Activated CD4-positive, alpha-beta T cell treated with anti-CD3 and anti-CD28 coated beads for 36 hours (primary cell): ENCODE measurements at places on chromosomes 5 and 9.
A peak's percentile ranks its signal among the peaks of the same experiment; 100 is the strongest.

GRCh38 chr9:84811072-84811750 is 141.7 kb downstream of the NTRK2 start:
- DNase-seq = no peak

DNA sequence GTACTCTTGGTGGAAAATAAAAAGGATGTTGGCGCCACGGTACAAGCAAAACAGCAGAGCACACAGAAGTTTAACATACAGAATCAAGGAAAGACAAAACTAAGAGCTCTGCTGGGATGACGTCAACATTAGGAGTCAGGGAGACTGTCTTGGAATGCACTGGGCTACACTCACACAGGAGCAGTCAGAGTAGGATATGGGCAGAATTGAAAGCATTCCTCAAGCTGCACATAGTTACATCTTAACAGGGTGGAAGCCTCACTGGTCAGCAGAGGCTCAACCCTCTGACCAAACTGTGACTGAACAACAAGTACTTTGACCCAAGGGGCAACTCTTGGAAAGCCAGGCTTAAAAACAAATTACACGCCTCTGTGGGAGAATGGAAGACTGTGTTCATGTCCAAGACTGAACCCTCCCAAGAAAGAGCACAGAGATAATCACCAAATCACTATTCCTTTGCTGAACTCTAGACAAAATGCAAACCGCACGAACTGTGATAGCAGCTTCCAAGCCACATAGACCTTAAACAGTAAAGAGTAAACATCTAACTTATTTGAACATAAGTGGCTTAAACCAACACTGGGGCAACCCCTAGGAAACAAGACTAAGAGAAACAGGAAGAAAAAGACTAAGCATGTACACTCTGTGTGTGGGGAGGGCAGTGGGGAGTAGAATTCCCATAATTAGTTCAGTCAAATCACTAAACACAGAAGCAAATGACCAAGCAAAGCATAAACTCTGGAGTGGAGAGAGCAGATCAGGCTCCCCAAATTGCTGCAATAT is 772.7 kb downstream of the PRELID2 start:
- no peak for DNase-seq

GRCh38 chr5:113264046-113264445 is 170.7 kb downstream of the TSSK1B start:
- DNase-seq = no peak

DNA sequence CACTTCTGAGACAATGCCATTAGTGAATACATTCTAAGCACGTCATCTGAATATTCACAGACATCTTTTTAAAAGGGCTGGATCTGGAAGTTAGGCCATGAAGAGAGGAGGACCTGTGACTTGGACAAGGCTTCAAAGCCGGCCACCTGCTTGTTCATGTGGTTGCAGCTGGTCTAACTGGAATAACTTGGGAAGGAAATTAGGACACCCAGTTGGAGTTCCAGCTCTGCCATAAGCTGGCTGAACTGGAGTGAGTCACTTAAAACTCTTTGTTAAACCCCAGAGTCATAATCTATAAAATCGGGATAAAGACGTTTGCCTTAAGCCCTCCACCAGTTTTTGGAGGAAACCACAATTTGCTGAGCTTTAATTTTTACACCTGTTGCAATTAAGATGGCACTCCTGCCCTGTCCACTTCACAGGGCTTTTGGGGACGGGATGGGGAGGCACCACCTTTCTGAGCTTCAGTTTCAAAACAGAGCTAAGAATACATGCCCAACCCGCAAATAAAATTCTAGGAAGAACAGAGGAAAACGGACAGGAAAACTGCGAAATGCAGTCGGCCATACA is 536 bp upstream of the STX17 start:
- no peak for DNase-seq

GRCh38 chr5:181112476-181112875 is 18.5 kb downstream of the OR2V1 start:
- no peak for DNase-seq

DNA sequence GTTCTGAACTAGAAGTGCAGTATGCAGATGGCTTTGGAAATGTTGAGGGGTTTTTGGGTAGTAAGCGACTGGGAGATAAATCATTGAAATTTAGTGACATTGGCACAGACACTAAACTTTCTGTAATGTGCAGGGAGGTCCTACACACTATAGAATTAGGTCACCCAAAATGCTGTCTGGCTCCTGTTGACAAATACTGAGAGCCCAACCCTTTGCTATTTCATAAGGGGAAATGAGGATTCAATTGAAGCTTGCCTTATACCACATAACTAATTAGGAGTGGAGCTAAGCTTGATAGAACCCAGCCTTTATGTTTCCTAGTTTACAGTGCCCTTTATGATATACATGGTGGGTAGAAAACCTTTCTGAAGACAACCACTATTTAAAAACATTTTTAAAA is 22.6 kb downstream of the HMGXB3 start:
- DNase-seq = no peak

DNA sequence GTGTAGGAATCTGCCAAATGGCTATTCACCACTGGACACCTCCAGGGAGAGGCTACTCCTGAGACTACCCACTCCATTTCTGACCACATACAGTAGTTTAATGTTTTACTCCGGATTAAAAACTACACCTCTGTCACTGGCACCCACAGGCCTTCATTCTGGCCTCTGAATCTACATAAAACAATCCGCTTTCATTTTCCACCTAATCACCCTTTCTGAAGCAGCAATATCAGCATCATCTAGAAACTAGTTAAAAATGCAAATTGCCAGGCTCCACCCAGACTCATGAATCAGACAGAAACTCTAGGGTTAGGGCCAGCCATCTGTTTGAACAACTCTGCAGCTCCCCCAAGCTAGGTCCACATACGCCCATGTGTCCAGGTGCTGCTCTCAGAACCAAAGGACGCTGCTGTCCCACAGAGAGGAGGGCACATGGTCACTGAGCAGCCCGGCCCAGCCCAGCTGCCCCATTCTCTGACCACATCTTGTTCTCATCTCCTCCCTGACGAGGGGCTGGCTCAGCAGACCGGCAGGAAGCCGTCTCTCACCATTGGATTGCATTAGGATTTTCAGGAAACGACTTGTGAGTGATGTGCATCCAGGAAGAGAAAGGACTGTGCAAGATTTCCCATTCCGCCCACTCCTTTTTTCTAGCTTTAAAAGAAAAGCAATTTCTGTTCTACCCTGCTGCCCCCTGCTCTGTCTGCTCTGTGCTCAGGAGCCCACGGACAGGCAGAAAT is 34.7 kb downstream of the ADAM19 start:
- DNase-seq = peak; percentile 68

DNA sequence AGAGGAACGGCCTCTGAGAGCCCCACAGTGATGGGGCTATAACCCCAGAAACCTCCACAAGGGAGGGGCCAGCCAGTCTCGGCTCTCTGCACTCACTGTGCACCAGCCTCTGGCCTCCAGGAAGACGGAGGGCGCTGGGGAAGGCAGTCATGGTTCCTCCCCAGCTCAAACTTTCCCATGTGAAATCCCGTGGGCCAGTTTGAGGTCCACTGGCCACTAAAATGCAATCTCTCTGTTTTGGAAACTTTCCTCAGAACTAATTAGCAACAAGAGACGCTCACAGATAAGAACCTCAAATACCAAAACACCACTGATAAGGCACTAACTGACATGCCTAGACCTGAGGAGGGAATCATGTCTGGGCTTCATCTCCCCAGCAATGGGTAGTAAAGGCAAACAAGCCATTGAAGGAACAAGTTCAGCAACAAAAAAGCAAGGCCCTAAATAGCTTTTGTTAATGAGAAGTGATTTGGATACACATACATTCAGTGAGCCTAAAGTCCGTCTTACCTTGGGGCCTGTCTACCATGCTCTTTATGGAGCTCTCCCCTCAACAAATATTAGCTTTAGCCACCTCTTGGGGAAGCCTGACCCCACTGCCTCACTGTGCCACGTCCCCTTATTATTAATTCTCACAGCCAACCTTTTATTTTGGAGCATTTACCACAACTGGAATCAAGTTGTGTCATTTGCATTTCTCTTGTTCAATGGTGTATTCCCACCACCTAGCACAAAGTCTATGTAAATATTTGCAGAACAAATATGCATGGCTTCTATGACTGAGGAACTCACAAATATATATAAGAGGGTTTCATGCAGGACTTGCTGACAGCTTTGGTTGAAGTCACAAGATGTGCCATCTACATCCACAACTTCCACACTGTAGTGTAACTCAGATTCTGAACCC is 56.1 kb upstream of the GLRX start:
- DNase-seq = no peak

- peak; percentile 34 for DNase-seq
Measured at GRCh38 chr9:107172979-107173347, 110.1 kb upstream of the RAD23B start.

- DNase-seq = no peak
Measured at GRCh38 chr5:27144456-27144855, 106.1 kb upstream of the CDH9 start.

DNA sequence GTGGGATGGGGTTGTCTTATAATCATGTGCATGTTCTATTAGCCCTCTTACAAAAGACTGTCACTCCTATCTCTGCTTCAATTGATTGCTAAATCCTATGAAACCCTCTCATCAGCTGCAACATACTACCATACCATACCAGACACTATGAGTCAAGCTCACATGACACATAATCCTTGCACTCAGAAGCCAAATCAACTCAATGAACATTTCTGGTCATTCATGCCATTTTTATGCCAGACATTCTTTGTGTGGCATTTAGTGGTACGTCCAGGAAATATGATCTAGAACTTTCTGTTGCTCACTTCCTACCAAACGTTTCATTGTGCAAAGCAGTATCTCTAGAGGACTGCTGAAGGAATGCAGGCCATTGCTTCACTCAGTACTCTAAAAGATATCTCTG is 159.2 kb upstream of the GNA14 start:
- no peak for DNase-seq

DNA sequence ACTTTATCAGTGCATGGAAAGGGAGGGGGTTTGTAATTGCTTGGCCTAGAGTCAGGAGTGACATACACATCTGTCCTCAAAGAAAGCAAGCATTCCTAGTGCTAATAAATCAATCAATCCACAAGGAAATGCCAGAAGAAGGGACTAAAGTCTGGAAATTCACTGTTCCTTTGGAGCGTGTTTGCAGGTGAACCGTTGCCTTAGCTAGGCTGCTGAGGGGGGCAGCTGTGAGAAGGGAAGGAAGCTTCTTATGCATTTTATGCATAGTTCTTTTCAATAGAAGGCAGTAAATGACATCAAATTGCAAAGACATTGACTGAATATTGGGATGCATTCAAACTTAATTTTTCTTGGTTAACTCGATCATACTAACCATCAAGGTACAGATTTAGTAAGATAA is 1092.5 kb upstream of the SEMA6A start:
- no peak for DNase-seq

GRCh38 chr5:73379435-73379834 is 69.1 kb downstream of the FOXD1 start:
- DNase-seq = no peak

DNA sequence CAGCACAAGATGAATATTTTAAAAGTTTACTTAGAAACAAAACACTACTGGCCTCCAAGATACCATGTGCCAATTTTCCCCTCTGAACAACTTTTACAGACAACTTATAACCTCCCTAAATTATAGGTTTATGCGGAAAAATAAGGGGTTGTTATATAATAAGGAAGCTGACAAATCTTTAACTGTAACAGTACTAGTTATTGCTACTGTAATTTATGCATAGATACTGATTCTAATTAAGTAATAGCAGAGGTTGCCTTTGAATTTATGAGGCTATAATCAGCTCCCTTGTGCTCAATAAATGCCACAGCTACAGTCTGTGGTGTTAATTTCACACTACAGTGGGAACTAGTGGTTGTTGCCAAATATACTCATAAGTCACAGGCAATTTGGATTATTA is 291.3 kb upstream of the PCSK5 start:
- DNase-seq = no peak

GRCh38 chr5:99032234-99033013 is 103.6 kb upstream of the CHD1 start:
- peak; percentile 58 for DNase-seq
